RKO (cell line): ENCODE measurements at places on chromosomes 4 and X.

DNA sequence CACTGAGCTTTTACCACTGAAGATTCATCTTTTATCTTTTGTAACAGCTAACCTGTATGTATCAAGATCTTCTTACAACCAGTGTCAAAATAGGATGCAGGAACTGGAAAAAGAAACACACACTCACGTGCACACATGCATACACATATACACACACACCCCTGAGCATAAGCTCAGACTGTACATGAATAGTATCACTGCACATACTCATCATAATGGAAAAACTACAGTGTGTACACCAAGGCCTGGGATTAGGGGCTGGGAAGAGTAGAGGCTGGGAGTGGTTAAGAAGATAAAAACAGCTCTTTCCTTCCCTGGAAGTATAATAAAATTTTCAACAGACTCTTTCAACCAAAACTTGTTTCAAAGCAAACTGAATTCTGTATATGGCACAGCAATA is 73.4 kb downstream of the RELL1 start:
- no peak for DNase-seq

DNA sequence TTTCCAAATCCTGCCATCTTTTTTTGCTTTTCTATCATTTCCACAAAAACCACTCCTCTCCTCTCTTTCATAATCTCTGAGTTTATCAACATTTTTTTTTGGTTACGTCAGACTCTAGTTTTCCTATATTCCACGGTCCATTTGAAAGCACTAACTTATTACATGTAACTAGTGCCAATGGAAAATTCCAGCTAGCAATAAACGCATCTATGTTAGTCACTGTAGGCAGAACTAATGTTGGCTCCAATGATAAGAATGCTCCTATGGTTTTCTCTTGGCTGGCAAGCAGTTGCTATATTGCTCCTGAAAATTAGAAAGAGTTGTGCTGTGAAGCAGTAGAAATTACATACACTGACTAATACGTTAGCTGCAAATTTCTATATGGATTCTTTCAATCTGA is 634.6 kb upstream of the FTHL17 start:
- no peak for DNase-seq

DNA sequence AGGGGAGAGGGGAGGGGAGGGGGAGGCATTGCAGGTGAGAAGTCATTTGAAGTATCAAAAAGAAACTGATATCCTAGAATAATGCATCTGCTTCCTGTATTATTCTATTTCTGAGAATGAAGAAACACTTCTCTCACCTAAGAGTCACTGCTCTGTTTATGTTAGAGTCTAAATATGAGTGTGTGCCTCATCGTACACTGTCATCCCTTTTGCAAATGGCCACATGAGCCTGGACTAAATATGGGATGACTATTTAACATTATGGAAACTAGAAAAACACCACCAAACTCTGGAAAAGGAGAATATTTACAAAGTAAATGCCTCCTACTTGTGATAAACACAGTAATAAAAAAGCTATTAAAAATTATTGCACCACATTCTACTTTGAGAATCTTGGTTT is 146.4 kb upstream of the NOCT start:
- no peak for DNase-seq

DNA sequence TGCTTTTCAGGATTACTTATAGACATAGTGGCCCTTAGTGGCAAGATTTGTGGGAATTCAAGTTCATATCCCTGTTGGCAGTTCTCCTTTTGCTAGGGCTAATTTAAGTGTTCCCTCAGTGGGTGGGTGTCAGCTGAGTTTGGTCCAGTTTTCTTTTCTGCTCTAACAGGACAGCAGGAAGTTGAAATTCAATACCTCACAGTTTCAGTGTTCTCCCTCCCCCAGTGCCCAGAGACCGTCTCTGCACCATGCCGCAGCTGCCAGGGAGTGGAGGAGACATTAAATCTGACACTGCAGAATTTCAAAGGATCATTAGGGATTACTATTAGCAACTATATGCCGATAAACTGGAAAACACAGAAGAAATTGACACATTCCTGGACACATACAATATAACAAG is 50.7 kb downstream of the UBE2NL start:
- DNase-seq, result no peak

DNA sequence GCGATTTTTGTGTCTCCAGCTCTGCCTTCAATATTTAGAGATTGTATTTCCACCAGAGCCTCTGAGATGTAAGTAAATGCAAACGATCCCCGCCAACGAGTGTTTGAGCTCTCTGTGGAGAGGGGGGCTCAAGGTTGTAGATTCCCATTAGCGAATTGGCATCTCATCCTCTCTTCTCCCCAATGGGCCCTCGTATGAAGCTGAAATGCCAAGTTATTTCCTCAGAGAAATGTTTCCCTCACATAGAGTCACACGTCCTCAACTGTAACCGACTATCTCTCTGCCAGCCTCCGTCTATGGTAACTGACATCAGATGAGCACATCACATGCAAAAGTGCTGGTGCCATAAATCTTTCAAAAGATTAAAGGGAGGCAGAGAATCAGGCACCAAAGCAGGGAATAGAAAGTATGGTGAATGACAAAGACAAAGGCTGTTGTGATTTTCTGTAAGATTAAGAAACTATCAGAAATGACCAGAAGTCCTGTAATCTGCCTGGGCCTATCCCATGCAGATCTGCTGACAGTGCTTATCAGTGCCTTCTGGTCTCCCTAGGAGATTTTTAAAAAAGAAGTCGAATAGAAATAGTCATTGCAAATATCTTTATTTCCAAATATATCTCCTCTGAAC is 157.1 kb downstream of the PDGFRA start:
- no peak for DNase-seq

DNA sequence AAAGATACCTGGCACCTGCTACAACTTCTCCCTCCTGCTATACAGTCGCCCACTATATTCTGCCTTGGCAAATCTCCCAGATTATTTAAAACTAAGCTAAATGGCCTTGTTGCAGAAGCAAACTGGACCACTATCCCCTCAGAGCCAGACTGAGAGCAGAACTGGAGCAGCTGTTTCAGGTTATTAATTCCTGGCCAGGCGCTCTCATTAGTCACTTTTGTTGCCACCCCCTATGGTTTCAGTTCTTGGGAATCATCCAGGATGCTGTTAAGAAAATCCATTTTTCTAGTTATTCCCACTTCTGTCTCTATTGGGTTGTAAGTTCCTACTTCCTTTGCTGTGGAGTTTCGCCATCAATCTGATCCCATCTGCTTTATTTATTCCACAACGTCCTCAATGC is 30.1 kb downstream of the ADGRA3 start:
- DNase-seq, result no peak

- no peak for DNase-seq
Measured at GRCh38 chr4:30718641-30719453, 1.3 kb upstream of the PCDH7 start.

DNA sequence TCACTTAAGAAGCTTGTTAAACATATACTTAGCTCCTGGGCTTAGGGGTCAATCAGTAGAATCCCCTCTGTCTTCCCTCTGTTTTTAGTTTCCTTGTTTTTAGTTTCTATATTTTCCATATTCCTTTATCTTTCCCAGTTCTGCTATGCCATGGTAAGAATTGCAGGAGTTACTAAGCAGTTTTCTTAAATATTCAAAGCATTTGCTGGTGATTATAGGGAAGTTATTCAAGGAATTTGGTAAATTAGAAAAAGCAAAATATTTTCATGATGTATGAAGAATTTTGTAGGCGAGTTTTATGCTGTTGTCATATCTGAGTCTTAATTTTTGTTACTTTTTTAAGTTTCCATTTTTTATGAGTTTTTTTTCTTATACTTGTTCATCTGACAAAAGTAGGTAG is 91.6 kb upstream of the NUDT6 start:
- DNase-seq, result no peak

GRCh38 chr4:37909332-37910090 is 18.6 kb downstream of the TBC1D1 start:
- no peak for DNase-seq
